ENCODE measurements at places on chromosomes 13 and 19.

DNA sequence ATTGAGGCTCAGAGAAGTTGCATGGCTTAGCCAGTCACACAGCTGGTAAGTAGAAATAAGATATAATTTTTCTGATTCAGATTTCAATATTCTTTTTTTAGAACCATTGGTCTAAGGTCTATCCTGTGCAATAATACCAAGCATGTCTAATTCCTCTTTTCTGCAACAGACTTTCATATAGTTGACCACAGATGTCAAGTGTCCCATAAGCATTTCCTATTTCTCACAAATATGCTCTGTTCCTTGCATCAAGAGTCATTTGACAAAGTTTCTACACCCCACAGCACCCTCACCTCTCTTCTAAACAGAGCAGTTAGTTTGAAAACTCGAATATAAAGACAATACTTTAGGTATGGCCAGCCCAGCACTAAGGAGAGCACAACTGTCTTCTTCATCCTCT, 26.8 kb upstream of the SACS start:
- DNase-seq = no peak

- DNase-seq = no peak
Observed at GRCh38 chr19:803099-803561, 5.9 kb downstream of the PTBP1 start.

GRCh38 chr19:7349961-7350711, 1.4 kb downstream of the ARHGEF18 start:
- no peak for DNase-seq

GRCh38 chr13:29883941-29884518, 33.6 kb upstream of the UBL3 start:
- no peak for DNase-seq

- no peak for DNase-seq
Observed at GRCh38 chr13:64740493-64740892, 2489.6 kb downstream of the PCDH9 start.

DNA sequence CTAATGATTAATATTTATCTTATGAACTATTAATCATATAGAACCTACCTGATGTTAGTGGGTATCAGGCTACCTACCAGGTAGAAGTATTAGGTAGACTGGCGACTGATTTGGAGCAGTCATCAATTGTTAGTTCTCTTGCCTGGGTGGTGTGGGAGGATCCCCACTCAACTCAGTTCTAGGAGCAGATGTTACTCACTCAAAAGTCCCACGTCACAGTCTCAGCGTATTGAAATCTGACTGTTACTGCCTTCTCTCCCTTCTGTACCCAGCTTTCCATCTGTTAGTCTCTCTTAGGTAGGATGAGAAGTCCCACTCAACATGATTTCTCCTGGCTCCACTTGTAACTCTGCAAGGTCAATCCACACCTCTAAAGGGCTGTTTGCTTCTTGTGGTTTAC, 102.7 kb downstream of the OLFM4 start:
- DNase-seq = no peak

- DNase-seq = no peak
Observed at GRCh38 chr19:33667881-33668280, 46.1 kb downstream of the CHST8 start.

GRCh38 chr19:15239337-15239949, 7.2 kb upstream of the EPHX3 start:
- no peak for DNase-seq

- no peak for DNase-seq
Observed at GRCh38 chr13:114099191-114099590, 33.2 kb downstream of the RASA3 start.

GRCh38 chr13:111927181-111927540, 139.8 kb upstream of the SOX1 start:
- DNase-seq = no peak

DNA sequence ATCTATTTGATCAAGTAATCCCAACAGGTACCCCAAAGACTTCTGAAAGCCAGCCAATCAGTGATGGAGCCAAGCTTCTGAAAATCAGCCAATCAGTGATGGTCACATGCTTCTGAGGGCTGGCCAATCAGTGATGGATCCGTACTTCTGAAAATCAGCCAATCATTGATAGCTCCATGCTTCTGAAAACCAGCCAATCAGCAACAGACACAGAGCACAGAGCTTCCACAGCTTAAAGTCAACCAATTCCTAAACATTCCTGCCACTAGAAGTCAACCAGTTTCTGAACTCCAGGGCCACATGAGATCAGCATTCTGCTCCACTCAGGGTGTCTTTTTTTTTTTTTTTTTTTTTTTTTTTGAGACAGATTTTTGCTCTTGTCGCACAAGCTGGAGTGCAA, 8.2 kb upstream of the HSD17B14 start:
- no peak for DNase-seq

DNA sequence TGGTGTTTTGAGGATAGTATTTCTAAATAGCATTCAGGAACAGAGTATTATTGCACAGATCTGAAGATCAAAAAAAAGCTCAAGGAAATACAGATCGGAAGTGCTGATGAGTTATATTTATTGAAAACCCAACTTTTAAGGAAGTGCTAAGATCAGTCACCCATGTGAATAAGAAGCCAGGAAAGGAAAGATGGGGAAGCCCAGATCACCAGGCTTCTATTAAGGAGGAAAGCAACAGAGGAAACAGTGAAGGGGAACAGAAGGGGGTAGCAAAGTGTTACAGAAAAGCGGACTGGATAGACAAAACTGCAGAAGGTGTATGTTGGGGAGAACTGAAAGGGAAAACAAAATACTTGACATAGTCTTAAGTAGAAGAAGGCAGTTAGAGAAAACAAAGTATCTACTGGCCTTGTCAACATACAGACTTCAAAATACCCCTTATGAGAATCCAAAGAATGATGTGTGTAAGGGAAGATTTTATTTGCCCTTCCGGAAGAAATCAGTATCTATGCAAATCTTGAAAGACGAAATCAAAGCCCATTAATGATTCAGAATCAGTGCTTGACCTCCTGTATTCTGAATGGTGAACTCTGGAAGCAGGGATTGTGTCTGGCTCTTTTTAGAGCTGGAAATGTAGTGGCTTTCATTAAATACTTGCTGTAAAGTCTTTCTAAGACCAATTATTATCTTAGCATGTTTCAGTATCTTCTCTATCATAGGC, 12.1 kb downstream of the UFM1 start:
- no peak for DNase-seq

DNA sequence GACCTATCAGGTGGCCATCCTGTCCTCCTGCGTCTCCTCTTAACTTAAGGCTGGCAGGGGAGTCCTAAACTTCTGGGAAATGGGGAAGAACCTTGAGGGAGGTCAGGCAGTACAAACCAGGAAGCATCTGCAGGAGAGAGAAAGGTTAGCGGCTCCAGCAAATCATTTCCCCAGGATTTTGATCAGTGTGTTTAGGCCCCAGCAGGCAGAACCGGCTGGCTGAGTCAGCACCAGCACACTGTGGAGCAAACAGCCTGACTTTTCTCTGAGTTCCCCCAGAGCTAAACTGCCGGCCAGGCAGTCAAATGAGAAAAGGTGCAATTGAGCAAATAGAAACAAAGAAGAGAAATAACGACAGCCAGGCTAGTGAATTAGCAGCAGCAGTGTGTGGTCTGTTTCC, 46.7 kb upstream of the MEDAG start:
- no peak for DNase-seq

- no peak for DNase-seq
Observed at GRCh38 chr19:27740396-27740795, 1472.6 kb downstream of the UQCRFS1 start.

DNA sequence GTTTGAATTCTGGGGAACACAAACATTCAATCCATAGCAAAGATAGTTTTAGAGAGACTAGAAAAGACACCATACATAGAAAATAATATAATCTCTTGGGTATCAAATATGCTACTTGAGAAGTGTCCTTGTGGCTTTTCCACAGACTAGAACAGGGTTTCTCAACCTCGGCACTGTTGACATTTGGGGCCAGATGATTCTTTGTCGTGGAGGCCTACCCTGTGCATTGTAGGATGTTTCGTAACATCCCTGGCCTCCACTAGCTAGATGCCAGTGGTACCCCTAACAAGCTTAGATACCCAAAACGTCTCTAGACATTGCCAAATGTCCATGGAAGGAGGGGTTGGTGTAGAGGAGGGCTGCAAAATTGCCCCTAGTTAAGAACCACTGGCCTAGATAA, 2.2 kb upstream of the ESD start:
- no peak for DNase-seq

DNA sequence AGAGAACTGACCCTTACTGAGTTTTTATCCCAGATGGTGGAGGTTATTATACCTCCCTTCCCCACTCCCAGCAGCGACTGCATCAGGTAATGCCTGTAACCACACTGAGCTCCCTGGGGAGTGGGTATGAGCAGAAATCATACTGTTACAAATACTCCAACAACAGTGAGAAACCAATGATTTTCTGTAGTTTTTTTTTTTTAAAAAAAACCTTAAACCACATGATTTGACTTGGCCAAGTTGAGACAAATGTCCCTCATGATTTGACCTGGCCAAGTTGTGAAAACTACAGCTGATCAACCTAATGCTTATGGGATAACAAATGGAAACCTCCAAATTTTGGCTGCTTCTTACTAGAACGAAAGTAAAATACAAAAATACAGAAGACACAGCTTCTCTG, 33.1 kb upstream of the SERP2 start:
- no peak for DNase-seq

GRCh38 chr13:110305949-110306339, 1.0 kb downstream of the COL4A1 start:
- no peak for DNase-seq

DNA sequence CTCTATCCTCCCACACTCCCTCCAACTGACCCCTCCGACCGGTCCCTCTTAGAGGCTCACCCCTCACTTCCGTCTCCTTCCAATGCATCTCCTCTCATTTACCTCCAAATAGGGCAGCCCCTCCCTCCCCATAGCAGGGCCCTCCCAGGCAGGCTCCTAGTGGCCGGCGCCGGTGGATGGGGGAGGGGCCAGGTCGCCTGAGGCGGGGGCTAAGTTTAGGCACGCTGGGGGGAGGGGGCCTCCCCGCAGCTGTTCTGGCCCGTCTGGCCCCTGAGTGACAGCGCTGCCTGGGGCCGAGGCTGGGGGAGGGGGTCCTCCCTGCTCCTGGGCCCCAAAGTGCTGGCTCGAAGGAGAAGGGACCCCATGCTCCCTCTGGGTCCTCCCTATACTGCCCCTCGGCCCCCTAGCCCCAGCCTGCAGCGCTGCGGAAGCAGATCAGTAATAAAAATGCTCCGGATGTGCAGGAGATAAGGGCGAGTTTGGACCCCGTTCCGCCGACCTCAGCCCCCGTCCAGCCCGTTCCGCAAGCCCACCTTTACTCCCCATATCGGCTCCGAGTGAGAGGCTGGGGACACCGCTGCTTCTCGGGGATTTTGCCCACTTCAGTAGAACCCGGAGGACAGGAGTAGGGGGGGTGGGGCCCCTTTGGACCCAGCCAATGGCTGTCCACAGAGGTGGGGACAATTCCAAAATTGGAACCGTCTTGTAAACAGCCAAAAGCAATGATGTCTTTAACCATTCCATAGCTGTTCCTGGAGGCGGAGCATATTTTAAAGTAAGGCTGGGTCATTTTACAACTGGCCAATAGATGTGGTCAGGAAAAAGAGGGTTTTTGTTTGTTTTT, 4.0 kb downstream of the RTN2 start:
- DNase-seq = no peak

DNA sequence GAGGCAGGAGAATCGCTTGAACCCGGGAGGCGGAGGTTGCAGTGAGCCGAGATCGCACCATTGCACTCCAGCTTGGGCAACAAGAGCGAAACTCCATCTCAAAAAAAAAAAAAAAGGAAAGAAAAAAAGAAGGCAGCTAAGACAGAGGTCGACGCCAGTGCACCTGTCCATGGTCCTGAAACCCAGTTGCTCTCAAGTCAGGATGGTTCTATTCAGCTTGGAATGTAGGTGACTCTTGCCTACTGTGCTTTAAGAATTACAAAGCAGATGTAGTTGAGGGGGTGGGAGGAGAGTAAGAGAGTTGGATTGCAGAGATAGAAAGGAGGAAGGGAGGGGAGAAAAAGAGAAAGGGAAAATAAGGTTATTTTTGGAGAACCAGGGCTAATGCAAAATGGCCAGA, 18.7 kb downstream of the CACNG7 start:
- no peak for DNase-seq

- no peak for DNase-seq
Observed at GRCh38 chr19:50729894-50730293, 6.7 kb downstream of the CLEC11A start.

DNA sequence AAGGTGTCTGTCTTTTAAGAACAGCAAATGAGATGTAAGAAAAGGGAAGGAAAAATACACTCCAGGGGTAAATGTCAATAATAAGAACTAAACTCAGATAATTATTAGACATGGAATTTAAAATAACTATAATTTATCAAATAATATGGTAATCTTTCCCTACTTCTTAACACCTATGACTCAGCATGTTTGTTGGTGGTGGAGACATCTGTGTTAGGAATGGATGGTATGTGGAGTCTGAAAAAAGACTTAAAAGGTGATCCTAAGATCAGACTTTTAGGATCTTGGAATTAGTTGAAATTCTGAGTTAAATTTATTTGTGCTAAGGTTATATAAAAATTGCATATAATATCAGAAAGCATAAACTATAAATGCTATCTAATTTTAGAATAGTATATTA, 915.1 kb downstream of the SLITRK5 start:
- no peak for DNase-seq

- DNase-seq = no peak
Observed at GRCh38 chr19:3507371-3508120, 1.4 kb downstream of the FZR1 start.

DNA sequence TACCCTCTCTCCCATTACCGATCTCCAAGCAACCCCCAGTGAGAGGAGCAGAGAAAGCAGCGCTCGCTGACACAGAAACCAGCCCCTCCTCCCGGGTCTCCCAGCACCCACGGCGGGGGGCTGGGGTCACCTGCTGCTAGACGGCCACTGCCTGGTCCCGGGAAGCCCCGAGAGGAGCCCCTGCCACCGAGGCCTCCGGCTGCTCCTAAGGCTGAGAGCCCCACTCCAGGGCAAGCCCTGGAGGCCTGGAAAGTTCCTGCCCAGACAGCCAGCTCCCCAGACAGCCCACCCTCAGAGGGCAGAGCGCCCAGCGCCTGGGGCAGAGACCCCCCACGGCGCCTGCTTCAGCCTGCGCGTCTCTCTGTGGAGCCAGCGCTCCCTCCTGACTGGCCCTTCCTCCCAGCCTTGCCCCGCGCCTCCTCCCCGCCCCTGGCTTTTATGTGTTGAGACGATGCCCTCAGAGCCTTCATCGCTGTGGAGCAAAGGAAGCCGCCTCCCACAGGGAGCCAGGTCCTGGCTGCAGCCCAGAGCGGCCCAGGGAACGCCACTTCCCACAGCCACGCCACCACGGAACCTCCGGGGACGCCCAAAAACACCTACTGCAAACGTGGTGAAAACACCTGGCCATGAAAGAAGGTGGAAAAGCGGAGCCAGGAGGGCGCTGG, 51.1 kb downstream of the MLLT1 start:
- no peak for DNase-seq

- no peak for DNase-seq
Observed at GRCh38 chr19:2516727-2517126, 40.8 kb downstream of the GADD45B start.

- DNase-seq = no peak
Observed at GRCh38 chr19:12751635-12752034, at the start of gene BEST2. Gene BEST2, plus strand, starts transcription at chr19:12751791. Its CDS starts 802 bp downstream, at chr19:12752593.

GRCh38 chr19:46849610-46850009, 1.0 kb downstream of the AP2S1 start:
- no peak for DNase-seq

- no peak for DNase-seq
Observed at GRCh38 chr19:42185277-42185676, 32.2 kb downstream of the DEDD2 start.

GRCh38 chr13:51818781-51819511, 15.0 kb upstream of the DHRS12 start:
- no peak for DNase-seq
